H4 (cell line): ENCODE measurements at places on chromosomes 7 and 10. TPM values are rescaled to one million over a fixed set of nuclear protein-coding genes. Genes with fewer than 3 reads are reported as not detected.

The SDK1 gene
- total RNA-seq: 5.1 and 7.4 TPM in 2 replicates

The RSPH10B gene
- not detected in 2 replicates for total RNA-seq

The CHST15 gene
- total RNA-seq: 4.0 and 6.8 TPM in 2 replicates

The GSDME gene
- total RNA-seq: 19.8 and 24.4 TPM in 2 replicates

The MLXIPL gene
- not detected in 2 replicates for total RNA-seq

The OR13A1 gene
- total RNA-seq: not detected in 2 replicates

The TAS2R3 gene
- total RNA-seq: 0.08 TPM in 1 of 2 replicates, not detected in the other
